ENCODE measurements at places on chromosomes 4 and X.

DNA sequence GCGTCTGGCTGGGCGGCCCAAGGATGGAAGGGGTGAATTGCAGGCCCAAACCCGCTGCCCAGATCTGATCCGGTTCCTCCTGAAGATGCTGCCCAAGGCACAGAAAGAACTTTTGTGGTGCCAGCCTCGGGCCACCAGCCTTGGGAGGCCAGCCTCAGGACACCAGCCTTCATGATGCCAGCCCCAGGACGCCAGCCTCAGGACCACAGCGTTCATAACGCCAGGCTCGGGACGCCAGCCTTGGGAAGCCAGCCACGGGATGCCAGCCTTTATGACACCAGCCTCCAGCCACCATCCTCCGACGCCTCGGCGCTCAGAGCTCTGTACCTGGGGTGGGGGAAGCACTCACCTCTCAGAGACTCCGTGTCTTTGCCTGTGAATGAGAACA lies 107.8 kb downstream of the ADRA2C start:
- DNase-seq: no peak

DNA sequence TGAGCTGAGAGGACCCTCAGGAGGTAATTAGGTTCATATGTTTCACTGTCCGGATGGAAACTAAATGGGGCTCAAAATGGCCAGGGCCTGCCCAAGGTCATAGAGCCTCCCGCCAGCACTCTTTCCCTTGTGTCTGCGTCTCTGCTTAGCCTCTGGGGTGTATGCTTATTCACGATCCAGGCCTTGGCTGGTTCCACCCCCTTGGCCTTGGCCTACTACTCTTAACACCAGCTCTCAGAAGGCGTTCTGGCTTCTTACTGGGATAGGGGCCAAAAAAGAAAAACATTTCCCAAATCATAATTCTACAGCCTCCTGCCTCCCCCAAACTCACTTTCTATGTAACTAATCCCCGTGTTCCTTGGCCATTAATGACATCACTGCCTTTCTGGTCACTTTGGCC lies 68.8 kb downstream of the RTL5 start:
- no peak for DNase-seq

- peak; percentile 51 for DNase-seq
These were observed 1.0 kb downstream of the RASGEF1B start for GRCh38 chr4:81470456-81471297.

DNA sequence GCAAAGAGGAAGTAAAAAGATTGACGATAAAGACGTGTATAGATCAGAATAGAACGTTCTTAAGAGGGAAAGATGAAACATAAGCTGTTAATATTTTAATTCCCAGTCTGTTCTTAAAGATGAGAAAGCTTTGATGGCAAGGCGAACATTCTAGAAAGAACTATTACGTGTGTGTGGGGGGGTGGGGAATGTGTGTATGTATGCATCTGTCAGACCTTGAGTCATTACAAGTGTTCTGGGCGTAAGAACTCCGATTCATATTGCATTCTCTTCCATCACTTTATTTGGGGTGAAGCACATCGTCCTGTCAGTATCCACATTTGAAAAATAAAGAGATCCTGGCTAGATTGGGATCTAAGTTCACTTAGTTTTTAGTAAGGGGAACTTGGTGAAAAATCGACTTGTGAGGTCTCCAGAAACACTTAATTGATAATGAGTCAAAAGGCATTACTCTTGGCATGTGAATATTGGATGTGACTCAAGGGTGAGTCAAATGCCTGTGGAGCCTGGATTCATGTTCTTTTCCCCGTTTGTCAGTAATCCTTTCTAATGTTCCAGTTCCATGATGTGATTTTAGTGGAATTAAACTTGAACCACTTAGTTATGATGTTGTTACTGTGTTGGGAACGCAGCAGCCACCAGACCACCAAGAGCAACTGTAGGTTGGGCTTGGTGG lies 3.1 kb downstream of the SMS start:
- DNase-seq: no peak

- DNase-seq: no peak
These were observed 8.7 kb upstream of the TIMP1 start for GRCh38 chrX:47573341-47574075.

GRCh38 chrX:141405853-141406492 lies 163.7 kb upstream of the SPANXC start:
- no peak for DNase-seq

- no peak for DNase-seq
These were observed 11.7 kb downstream of the CTPS2 start for GRCh38 chrX:16700734-16701133.

DNA sequence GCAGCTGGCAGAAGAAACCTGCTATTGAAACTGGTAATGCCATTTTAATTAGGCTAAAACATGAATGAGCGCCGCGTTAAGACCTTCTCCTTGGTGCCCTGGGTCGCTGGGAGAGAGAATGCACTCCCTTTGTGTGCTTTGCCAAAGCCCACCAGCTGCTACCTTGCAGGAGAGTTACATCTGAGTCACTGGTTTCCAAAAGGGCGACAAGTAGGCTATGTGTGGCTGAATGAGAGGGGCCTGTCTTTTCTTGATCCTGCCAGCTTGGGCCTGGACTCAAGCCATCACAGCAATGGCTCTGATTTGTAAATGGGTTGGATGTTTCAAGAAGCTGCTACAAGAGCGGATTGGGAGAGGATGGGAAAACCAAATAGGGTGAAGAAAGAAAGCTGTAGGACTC lies 81.5 kb downstream of the NHS start:
- DNase-seq: no peak

- no peak for DNase-seq
These were observed 9.7 kb downstream of the PTCHD1 start for GRCh38 chrX:23344238-23344903.

DNA sequence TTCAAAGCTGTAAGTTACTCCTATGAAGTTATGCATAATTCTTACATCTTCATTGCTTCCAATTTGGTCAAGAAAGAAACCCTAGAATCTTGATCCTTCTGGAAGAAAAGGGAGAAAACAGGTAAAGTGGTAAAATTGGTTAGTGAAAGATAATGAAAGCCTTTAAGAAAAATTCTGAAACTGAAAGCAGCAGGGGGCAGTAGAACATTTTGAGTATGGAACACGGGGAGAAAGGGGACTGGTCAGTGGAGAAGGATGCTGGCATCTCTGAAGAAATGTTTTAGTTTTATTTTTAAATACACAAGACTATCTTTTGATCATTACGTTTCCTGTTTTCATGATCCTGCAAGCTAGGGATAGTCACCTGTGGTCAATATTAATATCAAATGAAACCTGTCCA lies 54.3 kb downstream of the SLIT2 start:
- peak; percentile 39 for DNase-seq

DNA sequence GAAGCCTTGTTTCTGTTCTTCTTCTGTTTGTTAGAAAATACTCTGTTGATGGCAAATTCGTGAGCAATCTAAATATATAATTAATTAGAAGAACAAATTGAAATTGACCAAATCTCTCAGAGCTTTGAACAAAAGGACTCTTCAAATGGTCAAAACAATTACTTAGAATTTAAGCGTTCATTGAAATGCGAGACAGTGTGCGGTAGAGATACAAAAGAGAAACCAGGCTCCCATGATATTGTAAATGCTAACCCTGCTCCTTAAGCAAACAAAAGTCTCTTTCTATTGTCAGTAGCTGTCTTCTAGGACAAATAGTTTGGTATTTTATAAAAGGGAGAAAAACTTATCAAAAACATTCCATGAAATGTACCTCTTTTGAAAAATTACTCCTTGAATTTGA lies 453.4 kb upstream of the MAGEB2 start:
- no peak for DNase-seq

DNA sequence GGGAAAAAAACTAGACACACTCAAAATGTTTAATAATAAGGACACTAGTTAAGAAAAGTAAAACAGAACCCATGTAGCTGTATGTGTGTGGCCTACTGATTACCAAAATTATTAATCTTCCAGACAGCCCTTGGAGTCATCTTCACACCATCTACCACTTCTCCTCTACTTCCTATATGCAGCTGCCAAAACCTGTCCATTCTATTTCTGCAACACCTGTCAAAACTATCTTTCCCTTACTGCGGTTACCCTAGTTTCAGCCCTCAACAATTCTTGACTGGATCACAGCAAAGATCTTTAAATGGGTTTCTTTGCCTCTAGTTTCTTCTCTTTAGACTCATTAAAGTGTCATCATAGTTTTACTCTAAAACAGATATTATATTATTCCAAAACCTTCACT lies 72.6 kb downstream of the GPR82 start:
- no peak for DNase-seq

GRCh38 chr4:136056748-136057147 lies 1475.5 kb downstream of the PCDH18 start:
- no peak for DNase-seq

DNA sequence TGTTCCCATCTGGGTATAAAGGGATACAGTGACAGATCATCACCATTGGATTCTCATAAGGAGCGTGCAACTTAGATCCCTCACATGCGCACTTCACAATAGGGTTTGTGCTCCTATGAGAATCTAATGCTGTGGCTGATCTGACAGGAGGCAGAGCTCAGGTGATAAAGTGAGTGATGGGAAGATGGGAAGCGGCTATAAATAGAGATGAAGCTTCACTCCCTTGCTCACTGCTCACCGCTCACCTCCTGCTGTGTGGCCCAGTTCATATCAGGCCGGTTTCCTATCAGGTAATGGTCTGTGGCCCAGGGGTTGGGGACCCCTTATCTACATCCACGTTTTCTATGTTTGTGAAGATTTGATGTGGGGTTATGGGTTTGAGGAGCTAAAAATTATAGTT lies 43.7 kb downstream of the FAT4 start:
- DNase-seq: no peak

GRCh38 chrX:26581091-26581490 lies 365.1 kb downstream of the MAGEB5 start:
- DNase-seq: no peak

GRCh38 chr4:20761382-20761781 lies 61.1 kb downstream of the PACRGL start:
- DNase-seq: no peak

DNA sequence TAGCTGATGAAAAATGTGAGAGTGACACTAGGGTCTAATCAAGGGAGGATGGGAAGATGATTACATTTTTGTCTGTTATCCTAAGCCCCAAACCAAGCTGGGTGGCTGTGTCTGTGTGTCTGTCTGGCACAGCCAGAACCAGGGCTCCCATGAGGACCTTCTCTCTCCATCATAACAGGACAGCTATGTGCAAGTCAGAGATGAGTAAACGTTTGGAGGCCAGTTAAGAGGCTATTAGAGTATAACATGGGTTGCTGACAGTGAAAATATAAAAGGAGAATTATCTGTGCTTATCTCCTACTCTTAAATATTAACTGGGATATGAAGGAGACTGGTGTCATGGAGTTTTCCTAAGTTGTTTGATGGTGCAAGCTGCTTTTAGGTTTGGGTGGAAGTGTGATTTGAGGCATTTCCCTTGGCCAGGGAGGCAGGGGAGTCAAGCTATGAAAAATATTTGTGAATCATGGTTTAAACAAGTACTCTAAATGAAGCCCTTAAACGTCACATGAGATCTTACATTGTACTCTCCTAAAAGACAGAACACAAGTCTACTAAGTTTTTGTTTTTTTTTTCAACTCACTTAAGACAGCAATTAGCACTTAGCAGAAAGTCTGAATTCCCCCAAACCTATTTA lies 156.2 kb downstream of the ENOX2 start:
- DNase-seq: no peak

GRCh38 chrX:22043872-22044271 lies 11.7 kb downstream of the PHEX start:
- DNase-seq: no peak

DNA sequence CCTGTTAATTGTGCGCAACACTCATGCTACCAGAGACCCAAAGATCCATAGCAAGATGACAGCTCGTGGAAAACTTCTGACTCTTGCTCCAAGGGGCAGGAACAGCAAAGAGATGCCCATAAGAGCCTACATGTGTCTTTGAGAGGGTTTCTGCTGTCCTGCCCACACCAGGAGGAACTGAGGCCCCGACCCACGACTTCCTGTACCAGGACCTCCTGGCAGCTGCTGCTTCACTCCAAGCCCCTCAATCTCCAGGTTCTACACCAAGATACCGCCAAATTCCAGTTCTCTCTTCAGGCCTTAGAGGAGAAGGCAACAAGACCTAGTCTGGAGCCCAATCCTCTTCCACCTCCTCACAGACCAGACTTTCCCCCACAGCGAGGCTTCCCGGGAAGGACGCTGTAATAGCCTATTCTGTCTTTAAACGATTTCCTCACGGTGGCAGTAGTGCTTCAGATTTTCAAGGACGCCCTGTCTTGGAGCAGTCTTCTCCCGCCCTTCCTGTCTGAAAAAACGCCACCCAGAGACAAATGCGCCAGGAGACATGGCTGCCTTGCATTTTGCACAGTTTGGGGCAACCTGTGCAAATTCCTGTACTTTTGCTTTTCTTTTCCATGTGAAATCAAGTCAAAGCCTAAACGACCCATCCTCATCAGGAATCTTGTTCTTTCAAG lies 230.2 kb upstream of the STK26 start:
- DNase-seq: no peak

DNA sequence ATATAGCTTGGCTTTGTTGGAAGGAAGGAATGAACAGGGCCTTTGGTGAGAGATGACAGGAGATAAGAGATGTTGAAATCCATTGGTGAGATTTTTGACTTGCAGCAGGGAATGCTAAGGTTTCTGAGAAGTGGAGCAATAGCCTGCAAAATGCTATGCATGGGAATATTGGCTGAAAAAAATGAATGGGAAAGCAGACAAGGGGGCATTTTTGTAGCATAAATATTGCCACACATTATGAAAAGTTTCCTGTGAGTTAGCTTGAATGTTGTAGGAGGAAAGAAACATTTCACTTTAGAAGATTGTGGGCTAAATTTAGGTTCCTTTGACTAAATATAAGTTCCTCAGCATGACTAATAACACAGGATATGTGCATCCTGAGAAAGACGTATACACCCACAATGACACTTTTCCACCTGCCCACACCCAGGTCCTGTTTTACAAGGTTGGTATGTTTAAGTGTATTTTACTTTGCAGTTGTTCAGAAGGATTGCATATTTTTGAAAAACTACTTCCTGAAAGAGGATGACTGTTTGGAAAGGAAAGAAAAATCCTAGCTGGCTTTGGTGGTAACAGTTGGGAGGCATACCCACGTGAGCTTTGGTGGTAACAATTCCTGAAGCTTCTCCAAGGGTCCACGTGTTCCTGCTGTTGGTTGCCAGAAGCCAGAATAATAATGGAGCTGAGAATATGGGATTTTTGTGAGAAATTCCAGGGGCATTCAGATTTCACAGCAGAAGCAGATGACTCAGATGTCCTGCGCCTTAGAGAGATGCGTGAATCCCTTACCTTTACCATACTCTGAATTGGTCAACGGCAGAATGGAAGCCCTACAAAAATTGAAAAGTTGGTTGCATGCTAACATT lies 28.5 kb downstream of the PHEX start:
- DNase-seq: no peak

GRCh38 chrX:56503941-56504673 lies 59.3 kb upstream of the UBQLN2 start:
- DNase-seq: no peak

- peak; percentile 55 for DNase-seq
These were observed 2.2 kb downstream of the FAT4 start for GRCh38 chr4:125316791-125317524.

- peak; percentile 51 for DNase-seq
These were observed 5.5 kb downstream of the ATP10D start for GRCh38 chr4:47490550-47490949.

- no peak for DNase-seq
These were observed 94.7 kb upstream of the CBLL2 start for GRCh38 chrX:22177950-22178515.
